ENCODE measurements at places on chromosomes 12 and 14.

DNA sequence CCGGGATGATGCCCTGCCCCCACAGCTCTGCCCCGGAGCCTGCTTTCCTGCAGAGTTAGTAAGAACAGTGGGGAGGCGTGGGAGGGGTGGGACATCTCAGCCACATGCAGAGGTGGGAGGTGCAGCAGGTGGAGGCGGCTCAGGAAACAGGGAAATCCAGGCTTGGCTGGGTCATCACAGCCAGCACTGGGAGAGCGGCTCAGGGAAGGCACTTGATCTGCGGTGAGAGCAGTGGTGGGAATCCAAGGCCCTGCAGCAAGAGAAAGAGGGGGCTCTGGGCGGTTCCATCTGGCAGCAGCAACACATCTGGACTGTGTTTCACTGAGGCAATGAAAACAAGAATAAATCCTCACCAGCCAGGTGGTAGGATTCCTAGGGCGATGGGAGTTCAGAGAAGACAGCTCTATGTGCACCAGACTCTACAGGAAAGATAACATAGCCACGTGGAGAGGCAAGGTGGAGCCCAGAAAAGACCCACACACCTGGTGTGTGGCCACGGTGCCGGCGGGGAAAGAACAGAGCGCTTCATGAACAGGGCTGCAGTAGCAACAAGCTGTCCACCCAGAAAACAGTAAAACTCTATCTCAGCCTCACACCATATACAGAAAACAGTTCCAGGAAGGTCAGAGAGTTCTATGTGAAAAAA lies 57.6 kb downstream of the CCDC85C start:
- DNase-seq = no peak

DNA sequence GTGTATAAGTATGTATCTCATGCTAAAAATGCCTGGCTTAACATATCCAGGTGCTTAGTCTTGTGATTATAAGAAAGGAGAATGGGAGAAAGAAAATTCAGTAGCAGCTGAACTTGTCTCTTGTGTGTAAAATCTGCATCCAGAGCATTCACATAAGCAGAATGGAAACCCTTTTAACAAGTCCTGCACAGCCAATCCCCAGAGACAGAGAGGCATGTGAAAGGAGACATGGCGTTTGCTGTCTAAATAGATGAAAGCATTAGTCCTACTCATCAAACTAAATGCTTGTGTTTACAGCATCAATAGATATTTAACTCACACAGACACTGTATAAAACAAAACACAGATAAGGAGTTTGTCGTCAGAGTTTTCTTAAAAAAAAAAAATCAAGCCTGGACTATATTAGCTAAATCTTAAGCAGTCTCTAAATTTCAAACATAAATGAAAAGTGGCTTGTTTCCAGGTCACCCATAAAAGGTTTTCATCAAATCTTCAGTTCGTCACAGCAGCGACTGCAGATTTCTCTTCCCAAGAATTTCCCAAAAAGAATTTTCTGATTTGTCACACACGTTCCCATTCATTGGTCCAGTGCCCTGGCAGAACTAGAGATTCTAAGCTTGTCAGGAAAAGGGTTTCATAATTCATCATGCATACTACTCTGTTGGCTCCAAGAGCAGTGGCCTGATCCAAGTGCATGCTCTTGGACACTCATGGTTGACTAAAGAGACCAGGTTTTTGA lies 249.2 kb downstream of the BTG1 start:
- DNase-seq = no peak

- no peak for DNase-seq
Measured at GRCh38 chr14:57549765-57550420, 56.2 kb upstream of the CCDC198 start.

GRCh38 chr14:103880348-103881267 lies 33.2 kb upstream of the PPP1R13B start:
- DNase-seq = no peak

DNA sequence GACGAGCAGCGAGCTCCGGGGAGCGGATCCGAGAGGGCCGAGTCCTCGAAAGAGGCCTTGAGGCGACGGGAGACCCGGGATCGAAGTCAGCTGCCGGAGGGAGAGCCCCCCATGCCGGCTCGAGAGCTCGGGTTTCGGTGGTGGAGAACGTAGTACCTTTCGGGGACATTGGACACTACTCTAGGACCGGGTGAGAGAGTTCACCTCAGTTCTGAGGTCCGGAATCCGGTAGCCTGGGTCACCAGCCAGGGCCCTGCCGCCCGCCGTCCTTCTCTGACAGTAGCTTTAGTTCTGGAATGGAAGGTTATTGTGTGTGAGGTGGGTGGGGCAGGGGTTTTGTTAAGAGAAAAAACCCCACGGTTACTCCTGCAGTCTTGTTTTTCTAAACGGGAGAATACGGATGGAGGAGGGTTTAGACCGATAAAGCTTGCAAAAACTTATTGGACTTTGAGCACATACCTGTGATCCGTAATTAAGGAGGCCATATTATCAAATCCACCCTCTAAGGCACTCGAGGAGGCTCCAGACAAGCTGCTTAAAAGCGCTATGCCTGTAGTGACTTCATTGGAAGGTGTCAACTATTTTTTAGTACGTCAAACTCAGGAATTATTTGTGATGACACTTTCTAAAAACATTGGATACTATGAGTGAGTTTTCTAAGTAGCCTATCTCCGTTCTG lies 765 bp downstream of the SCYL2 start:
- peak; percentile 6 for DNase-seq

All from activated CD8-positive, alpha-beta memory T cell treated with anti-CD3 and anti-CD28 coated beads for 48 hours (primary cell).